Lower leg skin (tissue), 4 donors: ENCODE measurements at places on chromosomes 6 and 20. TPM values are rescaled to one million over a fixed set of nuclear protein-coding genes. Genes with fewer than 3 reads are reported as not detected.

RBBP8NL gene
- total RNA-seq = 8.2 TPM

DNAH8 gene
- 0.02 TPM for total RNA-seq

TBXT gene
- total RNA-seq = not detected

PTK6 gene
- 101 TPM for total RNA-seq

NRN1 gene
- total RNA-seq = 19.5 TPM

GPR63 gene
- total RNA-seq = 0.34 TPM

CST2 gene
- total RNA-seq = not detected

LST1 gene
- total RNA-seq = 4.5 TPM

TOX2 gene
- total RNA-seq = 1.9 TPM

PDCD2 gene
- total RNA-seq = 85.0 TPM
